AG09319 (cell line): ENCODE measurements at places on chromosomes 6 and 20.

GRCh38 chr6:157059781-157060180 lies 263.5 kb downstream of the TMEM242 start:
- DNase-seq: no peak

- DNase-seq: no peak
Measured at GRCh38 chr6:15269011-15269410, 23.1 kb downstream of the JARID2 start.

- no peak for DNase-seq
Measured at GRCh38 chr20:63235399-63235983, at the start of gene BIRC7. TSS of gene BIRC7 (plus strand) at chr20:63235905. CDS start at chr20:63236097, 192 bp downstream.

GRCh38 chr6:100467129-100468015 lies 2.7 kb upstream of the SIM1 start:
- no peak for DNase-seq
